ELR (cell line): ENCODE measurements at places on chromosomes 2 and 18.

DNA sequence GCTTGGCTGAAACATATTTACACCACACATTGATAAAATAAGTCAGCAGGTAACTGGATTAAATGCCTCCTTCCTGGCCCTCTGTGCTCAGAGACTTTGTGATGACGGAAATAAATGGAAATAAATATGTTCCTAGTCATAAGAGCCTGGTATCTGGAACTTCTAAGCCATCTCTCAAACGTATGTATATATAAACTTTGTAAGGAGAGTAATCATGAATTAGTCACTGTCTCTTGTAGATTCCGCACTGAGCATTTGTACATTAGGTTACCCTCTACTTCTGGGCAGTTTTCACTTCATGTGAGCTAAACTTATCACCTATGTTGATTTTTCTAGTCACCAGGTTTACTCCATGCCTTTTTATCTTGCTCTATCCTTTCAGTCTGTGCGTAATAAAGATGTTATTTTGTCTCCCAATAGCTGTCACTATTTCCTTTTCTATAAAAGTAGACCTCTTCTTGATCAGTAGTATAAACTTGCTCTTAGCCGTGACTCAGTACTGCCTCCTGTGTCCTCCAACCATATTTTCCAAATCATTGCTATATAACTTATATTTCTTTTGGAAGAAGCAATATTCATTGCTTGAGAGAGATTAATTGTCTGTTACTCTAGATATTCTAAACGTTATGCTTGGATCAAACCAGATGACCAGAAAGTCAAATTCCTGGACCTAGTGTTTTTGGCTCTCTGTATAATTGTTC lies 53.2 kb downstream of the FEZ2 start:
- peak; percentile 37 for DNase-seq

GRCh38 chr2:140424471-140424870 lies 1644.3 kb upstream of the NXPH2 start:
- no peak for DNase-seq

GRCh38 chr2:60302377-60303126 lies 250.9 kb downstream of the BCL11A start:
- DNase-seq, result no peak

- DNase-seq, result peak; percentile 34
These were observed 919 bp upstream of the SCN2A start for GRCh38 chr2:165238295-165238694.

DNA sequence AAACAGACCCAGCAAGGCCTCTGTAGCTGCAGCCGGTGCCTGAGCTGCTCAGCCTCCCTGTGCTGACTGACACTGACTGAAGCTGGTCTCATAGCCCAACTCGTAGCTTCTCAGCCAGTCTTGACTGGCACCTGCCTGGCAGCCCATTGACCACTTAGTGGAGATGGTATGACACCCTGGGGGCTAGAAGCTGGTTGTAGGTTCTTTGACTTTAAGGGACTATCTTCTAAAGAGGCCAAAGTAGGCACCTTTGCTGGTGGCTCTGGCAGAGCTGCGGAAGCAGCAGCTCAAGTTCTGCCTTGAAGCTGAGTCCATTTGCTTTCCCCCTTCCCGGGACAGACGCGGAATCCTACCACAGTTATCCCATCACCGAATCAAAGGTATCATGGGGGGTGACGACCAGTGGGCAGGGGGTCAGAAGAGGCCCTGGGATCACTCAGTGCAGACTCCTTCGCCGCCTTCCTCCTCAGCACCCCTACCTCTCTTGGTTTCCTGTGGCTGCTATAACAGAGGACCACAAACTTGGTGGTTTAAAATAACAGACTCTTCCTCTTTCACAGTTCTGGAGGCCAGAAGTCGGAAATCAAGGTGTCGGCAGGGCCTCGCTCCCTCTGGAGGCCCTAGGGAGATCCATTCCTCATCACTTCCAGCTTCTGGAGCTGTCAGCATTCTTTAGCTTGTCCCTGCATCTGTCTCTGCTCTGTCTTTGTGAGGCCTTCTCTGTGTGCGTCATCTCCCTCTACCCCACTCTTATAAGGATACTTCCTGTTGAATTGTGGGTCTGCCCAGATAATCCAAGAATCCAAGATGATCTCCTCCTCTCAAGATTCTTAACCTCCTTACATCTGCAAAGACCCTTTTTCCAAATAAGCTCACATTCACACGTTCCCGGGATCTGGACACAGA lies 13.7 kb upstream of the FOSL2 start:
- DNase-seq, result no peak
